Stimulated activated CD4-positive, alpha-beta T cell treated with anti-CD3 and anti-CD28 coated beads, Interleukin-15, amount 100 ng/mL, for 1 hour (primary cell): ENCODE measurements at places on chromosomes 5 and 9.
A peak's percentile ranks its signal among the peaks of the same experiment; 100 is the strongest.

DNA sequence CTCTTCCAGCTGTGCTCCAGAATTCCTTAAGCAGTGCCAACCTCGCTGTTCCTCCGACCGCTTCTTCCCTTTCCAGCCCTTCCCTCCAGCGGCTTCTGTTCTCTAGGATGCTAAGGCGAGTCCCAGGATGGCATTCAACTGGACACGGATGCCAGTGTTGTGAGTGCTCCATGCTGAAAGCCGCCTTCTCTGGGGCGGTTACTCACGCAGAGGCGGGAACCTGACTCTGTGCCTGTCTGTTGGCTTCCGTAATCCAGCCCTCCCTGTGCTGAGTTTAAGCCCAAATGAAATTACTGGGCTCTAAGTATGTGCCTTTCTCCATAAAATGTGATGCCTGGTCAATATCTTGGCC is 20.2 kb downstream of the COL5A1 start:
- DNase-seq, result no peak

- peak; percentile 8 for DNase-seq
Observed at GRCh38 chr5:126449751-126450271, 26.6 kb downstream of the GRAMD2B start.

- DNase-seq, result no peak
Observed at GRCh38 chr9:130759738-130760137, 66.2 kb downstream of the EXOSC2 start.

DNA sequence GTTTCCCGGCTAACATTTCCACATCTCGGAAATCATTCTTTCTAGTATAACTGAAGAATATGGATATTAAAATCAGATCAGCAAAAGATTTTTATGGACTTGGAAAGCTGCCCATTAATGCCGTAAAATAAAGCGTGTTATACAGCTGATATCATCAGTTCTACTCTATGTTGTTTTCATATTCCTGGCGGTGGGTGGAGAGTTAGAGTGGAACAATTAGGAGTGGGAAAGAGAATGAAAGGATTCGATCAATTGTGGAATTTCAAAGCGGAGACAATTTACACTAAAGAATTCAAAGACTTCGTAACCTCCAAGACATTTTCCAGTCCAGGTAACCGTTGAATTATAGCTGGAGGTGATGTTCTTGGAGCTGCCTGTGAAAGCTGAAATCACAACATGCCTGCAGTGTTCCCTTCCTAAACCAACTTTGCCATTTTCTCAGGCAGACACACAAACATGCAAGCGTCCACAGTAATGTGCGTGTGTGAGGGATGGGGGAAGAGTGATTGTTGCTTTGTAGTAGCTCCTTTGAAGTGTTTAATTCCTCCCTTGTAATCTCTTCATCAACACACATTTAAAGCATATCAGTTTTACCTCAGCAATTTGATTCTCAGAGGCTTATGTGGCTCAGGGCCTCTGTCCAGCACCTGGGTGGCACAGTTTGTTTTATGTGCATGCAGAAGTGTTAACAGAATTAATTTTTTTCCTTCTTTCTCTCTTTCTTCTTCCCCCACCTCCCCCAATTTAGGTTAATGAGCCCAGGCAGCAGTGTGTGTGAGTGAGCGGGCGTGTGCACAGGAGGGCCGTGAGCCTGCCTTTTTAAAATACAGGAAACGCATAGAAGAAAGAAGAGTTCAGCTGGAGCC is 544.1 kb downstream of the RAB3C start:
- DNase-seq, result no peak

- no peak for DNase-seq
Observed at GRCh38 chr9:522190-522589, 307.5 kb downstream of the DOCK8 start.

GRCh38 chr9:86413971-86414880 is 60.0 kb upstream of the TUT7 start:
- DNase-seq, result no peak

GRCh38 chr5:55692509-55692908 is 19.6 kb downstream of the SLC38A9 start:
- DNase-seq, result no peak

GRCh38 chr5:124550731-124551130 is 195.7 kb downstream of the ZNF608 start:
- DNase-seq, result no peak

GRCh38 chr5:68032216-68032762 is 183.3 kb upstream of the PIK3R1 start:
- no peak for DNase-seq

GRCh38 chr5:99639905-99640304 is 711.1 kb upstream of the CHD1 start:
- no peak for DNase-seq

GRCh38 chr9:68720656-68721313 is 15.7 kb downstream of the PIP5K1B start:
- DNase-seq, result no peak

- no peak for DNase-seq
Observed at GRCh38 chr9:111890334-111890733, 6.3 kb upstream of the UGCG start.

DNA sequence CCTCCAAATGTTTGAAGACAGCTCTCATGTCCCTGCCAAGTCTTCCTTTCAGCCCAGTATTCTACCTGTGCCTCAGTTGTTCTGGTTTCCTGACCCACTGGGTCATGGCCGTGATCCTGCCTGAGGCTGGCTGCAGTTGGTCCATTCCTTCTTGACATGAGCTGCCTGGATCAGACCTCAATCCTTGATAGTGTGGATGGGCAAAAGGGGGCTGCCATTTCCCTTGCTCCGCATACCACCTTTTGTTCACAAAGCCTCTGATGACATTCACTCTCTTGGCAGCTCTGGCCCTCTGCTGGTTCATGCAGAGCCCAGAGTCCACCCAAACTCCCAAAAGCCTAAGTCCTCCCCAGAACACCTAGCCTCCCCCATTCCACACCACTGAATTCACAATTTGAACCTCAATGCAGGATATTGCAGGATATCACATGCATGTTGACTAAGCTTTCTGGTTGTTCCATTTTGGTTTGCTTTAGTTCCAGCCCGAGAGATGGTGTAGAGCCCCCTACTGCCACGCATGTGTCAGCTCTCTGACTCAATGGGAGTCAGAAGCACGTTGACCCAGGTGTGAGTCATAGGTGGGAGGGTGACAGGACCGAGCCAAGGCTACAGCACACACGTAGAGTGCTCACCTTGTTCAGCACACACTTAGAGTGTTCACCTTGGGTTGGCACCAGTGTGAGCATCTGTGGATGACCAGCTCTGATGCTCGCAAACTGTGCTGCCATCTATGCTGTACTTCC is 137.2 kb downstream of the MTX3 start:
- DNase-seq, result no peak
